ENCODE measurements at places on chromosomes 3 and 15. TPM values are rescaled to one million over a fixed set of nuclear protein-coding genes. Genes with fewer than 3 reads are reported as not detected.

DNA sequence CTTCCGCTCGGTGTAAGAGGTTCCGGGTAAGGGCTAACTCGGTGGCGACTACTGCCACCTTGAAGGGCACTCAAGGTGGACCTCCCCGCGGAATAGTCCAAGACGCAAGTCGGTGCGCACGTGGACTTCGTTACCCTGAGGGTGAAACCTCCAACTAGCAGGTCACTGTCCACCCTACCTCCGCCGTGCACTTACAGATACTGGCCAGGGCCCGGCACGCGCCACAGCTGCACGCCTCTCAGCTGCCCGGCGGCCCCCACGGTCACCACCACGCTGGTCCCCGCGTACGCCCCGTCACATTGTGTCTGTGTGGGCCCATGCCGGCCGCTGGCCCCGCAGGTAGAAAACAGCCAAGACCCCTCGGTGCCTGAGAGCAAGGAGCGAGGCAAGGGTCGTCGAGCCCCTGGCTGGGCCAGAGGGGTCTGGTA lies 1.1 kb downstream of the LTK start:
- DNase-seq: no peak
- no peak overlapping the region for H3K27ac ChIP-seq
- H3K27me3 ChIP-seq: peaks cover 23% of the 10 kb centered on the region
- no peaks in the 10 kb centered on the region for H3K36me3 ChIP-seq

DNA sequence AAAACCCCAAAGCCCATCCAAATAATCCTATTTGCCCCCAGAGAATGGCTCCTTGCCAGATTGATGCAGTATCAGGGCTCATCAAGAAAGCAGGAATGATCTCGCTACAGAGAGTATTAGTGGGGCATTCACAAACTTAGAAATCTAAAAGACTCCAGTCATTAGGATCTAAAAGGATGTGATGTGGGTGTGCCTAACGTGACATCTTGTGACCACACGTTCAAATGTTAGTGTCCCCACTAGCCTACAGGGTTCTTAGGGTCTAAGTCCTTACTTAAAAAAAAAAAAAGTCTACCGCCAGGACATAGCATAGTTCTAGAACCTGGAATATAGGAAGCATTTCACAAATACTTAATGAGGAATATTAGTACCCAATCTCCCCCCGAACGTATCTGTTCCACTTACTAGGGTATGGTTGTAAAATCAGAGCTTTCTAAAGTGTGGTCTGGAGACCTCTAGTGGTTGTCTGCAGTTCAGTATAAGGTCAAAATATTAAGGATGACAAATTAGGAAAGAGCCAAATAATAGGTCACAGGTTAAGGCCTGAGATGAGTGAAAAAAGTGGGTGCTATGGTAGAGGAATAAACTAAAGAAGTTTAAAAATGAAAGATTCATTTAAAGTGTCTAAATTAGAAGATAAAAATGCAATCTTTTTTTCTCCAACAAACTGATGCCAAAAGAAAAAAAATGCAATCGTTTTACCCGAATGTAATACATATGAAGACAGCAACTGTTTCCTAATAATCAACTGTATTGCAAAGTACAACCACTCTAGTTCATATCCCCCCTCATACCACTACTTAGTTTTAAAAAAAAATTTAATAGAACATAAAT lies 4.2 kb upstream of the CHRM5 start:
- DNase-seq: no peak
- no peaks in the 10 kb centered on the region for H3K36me3 ChIP-seq
- H3K4me3 ChIP-seq: no peak overlapping the region
- no peak overlapping the region for H3K27ac ChIP-seq
- H3K27me3 ChIP-seq: no peaks in the 10 kb centered on the region
- H3K4me1 ChIP-seq: no peaks in the 10 kb centered on the region

GRCh38 chr3:150761831-150762661 lies 923 bp downstream of the SIAH2 start:
- peak; percentile 80 for DNase-seq
- H3K27me3 ChIP-seq: no peaks in the 10 kb centered on the region
- H3K27ac ChIP-seq: peak overlapping the region; percentile 93
- peak overlapping the region; percentile 72 for H3K4me3 ChIP-seq
- H3K36me3 ChIP-seq: no peaks in the 10 kb centered on the region
- H3K4me1 ChIP-seq: peaks cover 16% of the 10 kb centered on the region

DNA sequence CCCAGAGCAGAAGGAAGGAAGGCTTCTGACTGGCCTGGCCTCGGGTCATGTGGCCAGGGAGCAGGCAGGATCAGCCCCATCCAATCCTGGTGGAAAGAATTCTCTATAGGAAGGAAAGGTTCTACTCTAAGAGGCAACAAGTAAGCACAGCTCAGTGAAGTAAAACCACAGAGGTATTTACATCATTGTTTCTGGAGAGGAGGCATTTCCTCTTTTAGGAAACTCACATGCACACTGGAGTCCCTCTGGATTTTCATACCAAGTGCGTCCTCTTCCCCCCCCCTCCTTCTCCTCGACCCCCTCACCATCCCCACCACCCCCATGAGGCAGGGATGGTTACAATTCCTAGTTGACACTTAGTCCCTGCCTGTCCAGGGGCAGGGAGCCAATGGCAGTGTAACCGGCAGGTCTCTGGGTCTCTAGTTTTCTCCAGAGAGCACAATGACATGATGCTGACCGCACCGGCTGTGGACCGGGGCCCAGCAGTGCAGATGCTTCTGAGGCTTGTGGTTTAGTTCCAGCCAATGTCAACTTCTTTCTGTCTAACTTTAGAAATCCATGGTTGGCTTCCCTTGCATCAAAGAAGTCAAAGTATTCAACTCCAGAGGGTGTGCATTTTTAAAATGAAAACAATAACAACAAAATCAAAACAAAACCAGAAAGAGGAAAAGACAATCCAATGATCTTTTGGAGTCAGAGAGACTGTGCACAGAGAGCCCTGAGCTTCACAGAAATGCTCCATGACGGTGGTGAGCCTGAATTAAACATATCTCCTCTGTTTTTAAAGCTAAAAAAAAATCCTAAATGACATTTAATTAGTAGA lies 230.3 kb upstream of the TLE3 start:
- no peaks in the 10 kb centered on the region for H3K27me3 ChIP-seq
- no peak for DNase-seq
- H3K4me1 ChIP-seq: no peaks in the 10 kb centered on the region
- H3K36me3 ChIP-seq: no peaks in the 10 kb centered on the region
- no peak overlapping the region for H3K27ac ChIP-seq
- H3K4me3 ChIP-seq: no peak overlapping the region

DNA sequence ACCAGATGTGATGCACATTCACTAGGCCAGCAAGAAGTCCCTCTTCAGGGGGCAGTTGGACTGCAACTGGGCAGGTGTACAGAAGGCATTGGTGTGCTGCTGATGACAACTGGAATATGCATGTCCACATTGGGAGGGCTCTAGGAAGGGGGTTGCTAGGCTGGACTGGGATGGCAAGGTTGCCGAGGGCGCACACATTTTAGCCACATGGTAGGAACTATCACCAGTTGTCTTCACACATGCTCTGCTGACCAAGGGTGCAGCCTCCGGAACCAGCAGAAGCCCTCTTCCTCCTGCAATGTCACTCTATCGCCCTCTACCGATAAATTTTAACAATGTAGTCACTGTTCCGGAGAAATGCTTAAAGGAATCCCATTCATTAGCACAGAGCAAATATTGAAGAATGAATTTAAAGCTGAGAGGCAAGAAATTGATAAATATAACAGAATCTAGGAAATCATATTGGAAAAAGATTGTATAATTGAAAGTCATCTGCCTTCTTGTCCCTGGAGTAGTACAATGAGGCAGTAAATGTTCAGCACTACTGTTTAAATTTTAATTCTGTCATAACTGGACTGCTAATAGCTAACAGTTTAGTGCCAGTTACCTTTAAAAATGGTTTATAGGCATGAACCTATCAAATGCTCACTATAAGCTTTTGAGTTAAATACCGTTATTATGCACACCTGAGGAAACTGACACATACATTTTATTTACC lies 22.6 kb upstream of the LYSMD4 start:
- H3K27me3 ChIP-seq: no peaks in the 10 kb centered on the region
- peak; percentile 29 for DNase-seq
- no peaks in the 10 kb centered on the region for H3K36me3 ChIP-seq
- no peaks in the 10 kb centered on the region for H3K4me1 ChIP-seq

DNA sequence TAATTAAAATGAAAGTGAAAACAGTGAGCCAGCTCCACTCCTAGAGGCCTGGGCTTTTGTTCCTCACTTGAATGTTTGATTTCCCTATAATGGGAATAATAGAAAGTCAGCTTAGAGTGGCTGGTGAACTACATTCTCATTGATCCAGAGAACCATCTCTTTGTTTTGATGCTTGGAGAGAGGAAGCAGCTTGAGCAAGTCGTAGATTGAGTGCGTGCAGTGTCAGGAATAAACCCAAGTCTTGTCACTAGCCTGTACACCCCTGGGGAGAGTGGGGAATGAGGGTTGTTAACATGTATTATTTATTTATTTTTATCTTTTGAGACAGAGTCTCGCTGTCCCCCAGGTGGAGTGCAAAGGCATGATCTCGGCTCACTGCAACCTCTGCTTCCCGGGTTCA lies 885 bp upstream of the LSG1 start:
- H3K27me3 ChIP-seq: no peaks in the 10 kb centered on the region
- H3K36me3 ChIP-seq: no peaks in the 10 kb centered on the region
- H3K4me3 ChIP-seq: peak overlapping the region; percentile 76
- H3K27ac ChIP-seq: peak overlapping the region; percentile 85

- no peak overlapping the region for H3K4me3 ChIP-seq
- no peaks in the 10 kb centered on the region for H3K4me1 ChIP-seq
- DNase-seq: no peak
- H3K36me3 ChIP-seq: no peaks in the 10 kb centered on the region
- no peaks in the 10 kb centered on the region for H3K27me3 ChIP-seq
- H3K27ac ChIP-seq: no peak overlapping the region
Observed at GRCh38 chr15:63553388-63553791, 43.8 kb upstream of the FBXL22 start.

ZBBX gene
- total RNA-seq: not detected

NR2C2 gene
- 41.3 TPM for total RNA-seq

LCMT2 gene
- 7.7 TPM for total RNA-seq
